ENCODE measurements at places on chromosomes 6 and 20.

GRCh38 chr6:168440520-168441433, at the start of gene SMOC2:
TSS of gene SMOC2 (plus strand) at chr6:168441184. CDS start at chr6:168441371, 187 bp downstream.
- no peak for DNase-seq

DNA sequence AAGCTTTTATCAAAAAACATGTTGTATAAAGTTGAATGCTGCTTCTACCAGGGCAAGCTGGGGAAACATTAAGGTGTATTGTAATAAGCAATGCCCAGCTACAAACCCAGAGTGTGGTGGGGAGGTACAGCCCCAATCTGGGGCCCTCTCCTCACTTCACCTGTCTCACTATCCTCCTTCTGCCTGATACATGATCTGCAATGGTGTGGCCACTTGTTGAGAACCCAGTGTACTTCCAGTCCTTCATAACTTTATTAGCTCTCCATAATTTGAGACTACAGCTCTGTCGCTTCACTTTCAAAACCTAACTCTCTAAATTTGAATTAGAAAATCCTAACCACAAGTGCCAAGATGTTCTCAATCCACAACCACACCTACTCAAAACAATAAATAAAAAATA, 84.9 kb downstream of the EPB41L2 start:
- no peak for DNase-seq

DNA sequence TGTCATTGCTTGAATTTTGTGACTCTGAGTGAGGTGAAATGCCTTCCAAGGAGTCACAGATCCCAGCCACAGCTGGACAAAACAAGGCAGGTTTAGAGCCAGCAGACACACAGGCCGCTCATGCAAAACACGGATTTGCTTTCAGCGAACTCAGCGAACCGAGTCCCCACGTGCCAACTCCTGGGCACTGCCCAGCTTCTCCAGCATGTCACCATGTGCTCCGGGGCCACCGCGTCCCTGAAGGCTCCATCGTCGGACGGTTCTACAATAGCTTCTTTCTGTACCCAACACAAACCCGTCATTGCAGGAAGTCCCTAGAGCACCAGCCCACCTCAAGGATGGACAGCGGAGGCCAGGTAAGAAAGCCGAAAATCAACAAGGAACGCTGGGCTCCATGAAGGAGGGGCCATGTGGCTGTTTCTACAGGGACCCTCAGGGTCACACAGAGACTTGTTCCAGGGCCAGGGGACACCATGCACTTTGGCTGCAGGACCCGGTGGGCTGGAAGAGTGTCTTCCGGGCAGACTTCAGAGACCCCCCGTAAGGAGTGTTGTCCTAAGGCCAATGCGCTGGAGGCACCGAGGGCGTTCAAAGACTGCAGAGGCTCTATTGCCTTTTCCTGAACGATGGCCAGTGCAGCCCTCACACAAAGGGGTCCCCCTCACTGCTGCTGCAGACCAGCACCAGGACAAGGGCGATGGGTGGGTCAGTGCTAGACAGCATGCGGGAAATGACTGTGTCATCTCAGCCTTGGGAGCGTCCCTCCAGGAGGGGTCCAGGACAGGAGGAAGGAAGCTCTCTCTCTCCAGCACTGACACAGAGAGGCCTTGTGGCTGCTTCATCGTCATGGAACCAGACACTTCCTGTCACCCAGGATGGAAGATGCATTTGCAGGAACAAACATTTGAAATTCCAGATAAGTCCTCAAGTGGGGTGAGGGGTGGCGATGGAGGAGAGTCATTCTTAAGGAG, 19.8 kb downstream of the DACT2 start:
- DNase-seq: no peak

- DNase-seq: no peak
Measured at GRCh38 chr6:101706576-101706975, 313.1 kb downstream of the GRIK2 start.

GRCh38 chr6:74100719-74101287, 404.8 kb downstream of the CD109 start:
- DNase-seq: no peak

DNA sequence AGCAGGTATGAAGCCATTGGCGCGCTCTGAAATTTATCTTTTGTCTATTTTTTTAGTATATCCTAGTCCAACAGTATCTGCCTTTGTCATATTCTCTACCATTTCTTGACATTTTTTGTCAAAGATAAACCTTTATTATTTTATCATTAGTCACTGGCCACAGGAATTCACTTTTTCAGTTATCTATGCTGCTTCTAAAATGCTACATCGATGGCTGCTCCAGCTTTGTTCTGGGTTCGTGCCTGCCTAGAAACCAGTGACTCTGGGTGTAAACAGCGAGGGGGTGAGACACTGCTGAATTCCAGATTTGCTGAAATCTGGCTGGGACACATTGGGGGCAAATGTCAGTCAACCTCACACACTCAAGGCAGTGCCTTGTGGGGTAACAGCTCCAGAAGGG, 193.4 kb downstream of the CDC5L start:
- DNase-seq: no peak

- no peak for DNase-seq
Measured at GRCh38 chr6:151695156-151695555, 112.3 kb upstream of the ESR1 start.

DNA sequence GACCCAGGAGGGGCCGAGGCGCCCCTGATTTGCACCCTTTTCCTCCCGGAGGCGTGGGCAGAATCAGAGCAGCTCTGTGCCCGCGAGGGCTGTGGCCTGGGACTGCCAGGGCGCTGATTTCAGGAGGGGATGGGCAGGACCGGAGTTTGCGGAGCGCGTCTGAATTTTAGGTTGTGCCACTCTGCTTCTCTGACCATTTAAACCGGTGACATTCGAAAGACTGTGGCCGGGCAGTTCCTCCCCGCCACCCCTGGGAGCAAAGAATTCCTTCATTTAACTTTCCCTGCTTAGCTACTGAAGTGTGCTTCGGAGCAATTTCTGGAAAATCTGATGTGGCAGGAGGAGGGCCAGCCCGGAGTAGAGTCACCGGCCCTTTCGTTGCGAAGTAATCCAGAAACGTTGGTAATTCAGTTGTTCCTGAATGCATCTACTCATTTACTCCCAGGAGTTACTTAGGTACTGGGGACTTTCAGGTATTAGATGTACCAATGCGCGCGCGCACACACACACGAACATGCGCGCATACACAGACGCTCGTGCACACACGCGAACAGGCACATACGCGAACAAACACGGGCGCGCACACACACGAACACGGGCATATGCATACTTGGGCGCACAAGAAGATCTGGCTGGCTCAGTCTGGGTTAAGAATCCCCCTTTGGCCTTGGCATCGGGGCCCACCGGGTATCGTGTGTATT, 568 bp downstream of the CCDC170 start:
- no peak for DNase-seq

DNA sequence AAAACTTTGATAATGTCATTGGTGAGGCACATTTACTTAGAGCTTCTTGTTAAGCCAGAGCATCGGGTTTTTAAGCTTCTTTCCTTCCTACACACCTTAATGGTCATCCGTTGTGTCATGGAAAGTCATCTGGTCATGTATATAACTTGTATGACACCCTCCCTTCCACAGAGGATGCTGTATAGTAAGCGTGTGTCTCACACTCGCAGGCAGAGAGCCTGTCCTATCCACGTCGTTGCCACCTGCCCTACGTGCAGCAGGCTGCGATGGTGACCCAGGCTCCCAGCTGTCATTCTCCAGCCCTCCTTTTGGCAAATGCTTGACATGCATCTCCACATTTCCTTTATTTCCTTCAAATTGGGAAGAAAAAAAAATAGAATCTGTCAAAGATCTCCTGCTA, 85.6 kb downstream of the MYB start:
- DNase-seq: no peak

- no peak for DNase-seq
Measured at GRCh38 chr6:2432292-2432691, 186.9 kb upstream of the GMDS start.

DNA sequence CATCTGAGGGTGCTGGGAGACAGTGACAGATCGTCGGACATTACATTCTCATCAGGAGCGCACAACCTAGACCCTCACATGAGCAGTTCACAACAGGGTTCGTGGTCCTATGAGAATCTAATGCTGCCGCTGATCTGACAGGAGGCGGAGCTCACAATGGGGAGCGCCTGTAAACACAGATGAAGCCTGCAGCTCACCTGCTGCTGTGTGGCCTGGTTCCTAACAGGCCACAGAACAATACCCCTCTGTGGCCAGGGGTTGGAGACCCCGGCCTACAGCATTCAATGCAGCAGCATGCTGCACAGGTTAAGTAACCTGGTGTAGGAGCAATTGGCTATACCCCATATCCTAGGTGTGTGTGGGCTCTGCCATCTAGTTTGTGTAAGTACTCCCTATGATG, 19.5 kb downstream of the ANKRD60 start:
- no peak for DNase-seq

GRCh38 chr6:152189736-152190135, 382.3 kb downstream of the ESR1 start:
- no peak for DNase-seq

GRCh38 chr6:30091577-30092381, 16.2 kb upstream of the RNF39 start:
- no peak for DNase-seq

DNA sequence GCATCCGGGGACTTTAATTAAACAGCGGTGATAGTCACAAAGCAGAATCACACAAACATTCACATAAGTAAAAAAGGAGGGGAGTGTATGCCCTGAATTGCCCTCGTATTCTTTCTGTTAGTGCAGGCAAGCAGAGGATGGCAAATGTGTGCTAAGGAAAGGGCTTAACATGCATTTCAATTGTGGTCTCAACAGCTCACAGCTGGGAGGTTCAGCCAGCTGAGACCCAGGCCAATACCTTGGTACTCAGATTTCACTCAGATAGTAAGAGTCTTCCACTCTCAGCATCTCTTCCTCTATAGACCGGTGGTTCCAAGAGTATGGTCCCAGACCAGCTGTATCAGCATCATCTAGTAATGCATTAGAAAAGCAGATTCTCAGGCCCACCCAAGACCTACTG, 215.1 kb downstream of the PHACTR1 start:
- DNase-seq: no peak

DNA sequence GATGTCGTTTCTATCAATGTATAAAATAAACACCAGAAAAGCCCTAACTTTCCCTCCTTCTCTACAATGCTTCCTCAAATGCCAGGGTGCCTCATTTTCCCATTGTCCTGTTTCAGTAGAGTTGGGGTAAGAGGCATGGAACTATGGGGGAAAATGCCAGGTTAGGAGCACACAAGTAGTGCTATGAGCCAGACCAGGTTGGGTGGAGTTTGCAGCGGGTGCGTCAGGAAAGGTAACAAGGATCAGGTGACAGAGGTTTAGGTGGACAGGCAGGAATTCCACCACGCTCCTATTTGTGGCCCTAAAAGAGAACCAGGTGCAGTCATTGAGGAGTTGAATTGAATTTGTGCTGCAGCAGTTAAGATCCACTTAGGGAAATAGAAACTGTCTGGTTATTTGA, 36.5 kb downstream of the SYTL3 start:
- no peak for DNase-seq

Data from GM06990 (cell line).